A673 (cell line): ENCODE measurements at places on chromosomes 11 and 22.

DNA sequence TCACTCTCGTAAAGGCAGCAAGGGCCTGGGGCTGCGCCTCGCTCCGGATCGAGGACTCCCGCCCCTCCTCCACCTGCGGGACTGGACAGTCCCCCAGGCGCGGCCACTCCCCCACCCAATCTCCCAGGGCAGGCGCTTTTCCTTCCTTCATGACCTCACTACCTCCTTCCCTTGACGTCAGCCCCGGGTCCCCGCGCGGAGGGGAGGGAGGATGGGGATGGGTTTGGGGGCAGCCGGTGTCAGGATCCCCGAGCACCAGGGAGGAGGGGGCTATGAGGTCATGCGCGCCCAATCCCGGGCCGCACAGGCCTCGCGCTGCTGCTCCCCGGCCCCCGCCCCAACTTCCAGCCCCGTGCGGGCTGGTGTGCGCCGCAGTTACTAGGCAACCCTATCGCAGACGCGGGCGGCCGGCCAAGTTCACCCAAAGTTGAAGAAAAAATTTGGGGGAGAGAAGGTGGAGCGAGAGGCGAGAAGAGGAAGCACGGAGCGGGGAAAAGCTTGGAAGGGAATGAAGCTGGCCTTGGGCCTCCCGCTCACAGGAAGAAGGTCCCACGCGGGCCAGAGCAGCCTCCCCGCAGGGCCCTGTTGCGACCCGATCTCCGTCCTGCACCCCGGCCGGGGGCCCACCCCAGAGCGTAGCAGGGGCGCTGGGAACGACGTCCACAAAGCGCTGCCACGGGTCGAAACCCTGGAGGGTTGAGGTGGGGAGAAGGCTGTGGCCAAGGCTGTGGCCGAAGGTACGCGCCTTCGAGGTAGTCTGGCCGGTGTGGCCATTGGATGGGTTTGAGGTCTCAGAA, 8.3 kb downstream of the WT1 start:
- no peak for DNase-seq

DNA sequence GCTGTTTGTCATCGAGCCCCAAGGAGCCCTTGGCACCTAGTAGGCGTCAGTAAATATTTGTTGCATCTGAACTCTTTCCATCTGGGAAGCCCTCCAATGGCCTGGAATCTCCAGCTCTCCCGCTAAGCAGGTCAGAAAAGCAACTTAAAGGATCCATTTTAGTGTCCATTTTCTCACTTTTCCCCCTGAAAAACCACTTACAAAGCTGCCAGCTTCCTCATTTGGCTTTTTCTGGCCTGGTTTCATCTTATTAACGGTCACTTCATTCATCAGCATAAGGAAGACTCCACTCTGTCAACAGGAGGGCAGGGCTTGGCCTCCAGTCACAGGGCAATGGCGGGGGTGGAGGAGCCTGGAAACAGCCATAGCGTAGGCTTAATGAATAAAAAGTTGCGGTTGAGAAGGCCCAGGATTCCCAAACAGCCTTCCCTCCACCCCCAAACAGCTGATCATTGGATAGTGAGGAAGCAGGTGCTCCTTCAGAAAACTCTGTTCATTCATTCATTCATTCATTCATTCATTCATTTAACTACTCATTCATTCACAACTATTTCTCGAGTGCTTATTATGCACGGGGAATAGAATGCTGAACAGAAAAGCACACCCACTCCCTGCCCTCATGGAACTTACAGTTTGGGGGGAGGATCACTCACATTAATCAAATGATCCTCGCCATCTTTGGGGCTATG, 104.5 kb upstream of the RCN1 start:
- DNase-seq: no peak

GRCh38 chr11:109522116-109522755, 100.2 kb downstream of the C11orf87 start:
- no peak for DNase-seq

DNA sequence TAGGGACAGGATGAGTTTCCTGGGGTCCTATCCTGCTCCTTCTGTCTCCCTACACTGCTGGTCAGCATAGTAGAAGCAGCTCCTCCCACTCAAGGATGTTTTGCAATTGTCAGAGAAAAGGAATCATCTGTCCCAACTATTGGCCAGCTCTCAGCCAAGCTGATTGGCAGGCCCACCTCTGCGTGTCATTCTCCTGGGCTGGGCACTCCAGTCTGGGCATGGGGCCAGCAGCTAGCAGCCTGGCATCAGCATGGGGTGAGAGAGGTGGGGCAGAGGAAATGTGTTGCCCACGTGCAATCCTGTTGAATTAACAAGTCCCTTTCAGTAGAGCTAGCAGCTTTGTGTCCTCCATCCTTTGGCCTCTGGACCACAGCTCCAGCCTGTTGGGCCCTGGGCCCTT, 14.1 kb downstream of the ANKK1 start:
- peak; percentile 86 for DNase-seq
